ENCODE measurements at places on chromosomes 1 and 21. TPM values are rescaled to one million over a fixed set of nuclear protein-coding genes. Genes with fewer than 3 reads are reported as not detected.

- no peak for DNase-seq
Observed at GRCh38 chr1:10160907-10161490, 49.4 kb upstream of the KIF1B start.

DNA sequence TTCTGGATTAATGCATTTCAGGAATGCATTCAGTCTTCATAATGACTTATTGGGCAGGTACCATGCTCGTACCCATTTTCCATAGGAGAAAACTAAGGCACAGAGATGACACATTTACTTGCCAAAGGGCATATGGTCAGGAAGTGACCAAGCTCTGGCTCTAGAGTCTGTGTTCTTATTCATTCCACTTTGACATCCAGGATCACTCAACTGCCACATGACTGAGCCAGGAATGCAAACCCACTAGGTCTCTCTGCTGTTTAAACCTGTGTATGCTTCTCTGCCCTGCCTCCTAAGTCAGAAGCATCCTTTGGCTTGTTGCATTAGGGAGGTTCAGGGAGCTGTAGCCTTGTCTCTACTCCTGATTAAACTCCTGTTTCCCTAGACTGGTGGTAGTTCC lies 7.5 kb downstream of the KAZN start:
- DNase-seq, result no peak

- no peak for DNase-seq
Observed at GRCh38 chr1:82215056-82215852, 414.5 kb downstream of the ADGRL2 start.

DNA sequence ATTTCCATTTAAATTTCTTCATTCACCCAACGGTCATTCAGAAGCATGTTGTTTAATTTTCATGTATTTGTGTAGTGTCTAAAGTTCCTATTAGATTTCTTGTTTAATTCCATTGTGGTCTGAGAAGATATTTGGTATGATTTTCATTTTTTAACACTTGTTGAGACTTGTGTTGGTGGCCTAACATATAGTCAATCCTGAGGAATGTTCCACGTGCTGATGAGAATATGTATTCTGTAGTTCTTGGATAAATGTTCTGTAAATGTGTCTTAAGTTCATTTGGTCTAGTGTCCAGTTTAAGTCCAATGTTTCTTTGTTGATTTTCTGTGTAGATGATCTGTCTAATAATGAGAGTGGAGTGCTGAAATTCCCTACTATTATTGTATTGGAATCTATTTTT lies 22.7 kb upstream of the LCE5A start:
- DNase-seq, result no peak

GRCh38 chr21:41865002-41865777 lies 14.0 kb downstream of the PRDM15 start:
- DNase-seq, result no peak

DNA sequence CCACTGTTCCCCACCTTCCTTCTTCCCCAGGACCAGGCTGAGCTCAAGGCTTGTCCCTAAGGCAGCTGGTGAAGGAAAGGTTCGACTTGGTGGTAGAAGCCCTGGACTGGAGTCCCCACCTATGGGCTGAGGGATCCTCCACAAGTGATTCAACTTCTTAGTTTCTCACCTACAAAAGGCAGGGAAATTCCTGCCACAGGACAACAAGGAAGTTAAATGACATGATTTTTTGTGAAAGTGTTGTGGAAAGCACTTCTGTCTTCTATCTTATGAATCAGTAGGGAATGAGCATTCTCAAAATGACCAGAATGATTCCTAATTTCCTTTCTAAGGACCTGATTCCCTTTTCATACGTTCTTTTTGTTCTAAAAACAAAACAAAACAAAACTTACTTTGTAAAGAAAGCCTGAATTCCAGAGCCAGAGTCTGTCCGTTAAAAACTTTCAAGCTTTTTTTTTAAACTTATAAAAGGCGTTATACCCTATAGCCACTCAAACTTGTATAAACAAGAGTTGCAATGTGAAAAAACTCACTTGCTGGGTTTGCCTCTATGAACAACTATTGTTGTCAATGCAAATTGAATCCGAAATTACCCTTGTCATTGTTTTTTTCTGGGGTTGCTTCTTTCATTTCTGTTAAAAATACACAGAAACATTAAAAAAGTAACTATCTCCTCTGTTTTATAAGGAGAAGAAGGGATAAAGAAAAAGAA lies 12.2 kb downstream of the KCNJ15 start:
- no peak for DNase-seq

DNA sequence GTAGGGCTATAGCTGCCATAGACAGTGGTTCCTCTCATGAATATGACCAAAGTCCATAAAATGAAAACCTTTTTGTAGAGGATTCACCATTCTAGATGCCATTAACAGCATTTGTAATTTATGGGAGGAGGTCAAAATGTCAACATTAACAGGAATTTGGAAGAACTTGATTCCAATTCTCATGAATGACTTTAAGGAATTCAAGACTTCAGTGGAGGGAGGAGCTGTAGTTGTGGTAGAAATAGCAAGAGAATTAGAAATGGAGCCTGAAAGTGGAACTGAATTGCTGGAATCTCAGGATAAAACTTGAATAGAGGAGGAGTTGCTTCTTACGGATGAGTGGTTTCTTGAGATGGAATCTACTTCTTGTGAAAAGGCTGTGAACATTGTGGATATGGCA lies 65.4 kb upstream of the ESRRG start:
- no peak for DNase-seq

- no peak for DNase-seq
Observed at GRCh38 chr1:55334160-55334559, 119.0 kb upstream of the USP24 start.

- no peak for DNase-seq
Observed at GRCh38 chr1:15837931-15838330, 9.6 kb upstream of the SPEN start.

Gene SPRR1A
- total RNA-seq, result not detected

Gene PRAMEF10
- not detected for total RNA-seq

Gene CASZ1
- total RNA-seq, result 50.3 TPM

Gene LY9
- 0.19 TPM for total RNA-seq

Gene HYI
- 17.3 TPM for total RNA-seq

Gene RAB3B
- not detected for total RNA-seq

Gene GBP5
- 1.0 TPM for total RNA-seq
